ENCODE measurements at places on chromosomes 12 and 14.

- no peak for DNase-seq
These were observed 22.2 kb downstream of the JAG2 start for GRCh38 chr14:105146181-105146975.

GRCh38 chr14:22517117-22517720 is 71.8 kb downstream of the DAD1 start:
- peak; percentile 14 for DNase-seq

DNA sequence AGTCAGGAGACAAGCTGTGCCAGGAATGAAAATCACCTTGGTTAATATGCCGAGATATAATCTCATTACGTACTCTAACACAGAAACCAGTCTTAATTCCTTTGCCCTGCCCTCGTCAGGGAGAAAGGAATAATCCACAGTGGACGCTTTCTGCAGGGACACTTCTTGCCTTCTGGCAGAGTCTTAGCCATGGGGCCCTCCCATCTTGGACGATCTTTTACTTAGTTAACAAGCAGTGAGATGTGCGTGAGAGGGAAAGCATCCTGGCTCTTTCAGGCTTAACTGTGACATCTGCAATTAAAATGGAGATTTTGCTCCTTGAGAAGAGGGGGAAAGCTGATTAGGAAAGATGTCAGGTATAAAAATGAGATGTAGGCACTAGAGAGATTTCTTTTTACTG is 246.4 kb downstream of the TMEM132C start:
- DNase-seq, result no peak

DNA sequence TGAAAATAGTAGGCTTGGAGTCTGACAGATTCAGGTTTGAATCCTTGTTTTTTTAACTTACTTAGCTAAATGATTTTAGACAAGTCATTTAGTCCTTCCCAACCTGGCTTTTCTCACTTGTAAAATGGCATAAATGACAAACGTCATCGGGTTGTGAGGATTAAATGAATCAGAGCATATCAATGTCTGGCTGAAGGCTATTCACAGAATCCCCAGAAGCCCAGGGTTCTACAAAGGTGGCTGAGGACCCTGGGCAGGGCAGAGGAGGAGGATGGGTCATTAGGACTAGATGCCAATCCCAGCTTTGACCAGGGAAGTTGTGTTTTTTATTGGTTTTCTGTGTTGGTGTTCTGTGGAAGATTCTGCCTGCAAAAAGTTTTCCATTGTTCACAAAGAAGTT is 7.6 kb upstream of the PTPRB start:
- no peak for DNase-seq

GRCh38 chr14:27184427-27184826 is 586.6 kb upstream of the NOVA1 start:
- no peak for DNase-seq

- no peak for DNase-seq
These were observed 93.4 kb upstream of the TBX5 start for GRCh38 chr12:114499338-114499737.

GRCh38 chr12:89501793-89502192 is 22.8 kb downstream of the GALNT4 start:
- no peak for DNase-seq

- no peak for DNase-seq
These were observed 27.9 kb downstream of the PRMT8 start for GRCh38 chr12:3518902-3519301.

DNA sequence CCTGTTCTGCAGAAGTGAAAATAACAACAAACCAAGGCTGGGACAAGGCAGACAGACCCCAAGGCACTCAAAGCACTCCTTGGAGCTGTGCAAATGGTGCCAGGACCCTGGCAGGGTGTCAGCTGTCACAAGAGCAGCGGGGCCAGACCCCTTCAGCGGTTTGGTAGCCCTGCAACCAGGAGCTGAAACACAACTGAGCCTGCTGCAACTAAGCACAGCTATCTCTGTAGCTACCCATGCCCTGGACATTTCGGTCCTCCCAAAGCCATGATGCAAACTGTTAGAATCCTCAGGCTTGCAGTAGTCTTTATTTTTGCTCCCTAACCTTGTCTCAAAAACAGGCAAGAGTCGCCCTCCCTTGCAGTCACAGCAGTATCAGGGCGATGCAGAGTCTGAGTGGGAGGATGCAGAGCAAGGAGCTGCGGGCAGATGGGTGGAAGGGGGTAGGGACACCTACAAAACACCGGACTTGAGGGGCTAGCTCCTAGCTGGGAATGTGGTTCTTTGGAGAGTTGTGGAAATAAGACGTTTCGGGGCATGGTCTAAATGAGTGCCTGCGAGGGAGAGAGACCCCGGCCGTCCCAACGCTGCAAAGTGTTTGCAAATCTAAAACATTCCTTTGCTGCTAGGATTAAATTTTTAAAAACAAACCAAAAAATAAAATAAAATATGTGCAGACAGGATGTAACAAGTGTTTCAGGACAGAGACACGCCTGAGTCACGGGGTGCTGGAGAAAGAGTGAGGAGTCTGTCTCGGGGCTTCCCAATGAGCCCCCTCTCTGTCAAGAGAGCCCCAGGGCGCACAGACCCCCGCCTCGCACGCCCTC is 1.0 kb downstream of the NUAK1 start:
- no peak for DNase-seq

DNA sequence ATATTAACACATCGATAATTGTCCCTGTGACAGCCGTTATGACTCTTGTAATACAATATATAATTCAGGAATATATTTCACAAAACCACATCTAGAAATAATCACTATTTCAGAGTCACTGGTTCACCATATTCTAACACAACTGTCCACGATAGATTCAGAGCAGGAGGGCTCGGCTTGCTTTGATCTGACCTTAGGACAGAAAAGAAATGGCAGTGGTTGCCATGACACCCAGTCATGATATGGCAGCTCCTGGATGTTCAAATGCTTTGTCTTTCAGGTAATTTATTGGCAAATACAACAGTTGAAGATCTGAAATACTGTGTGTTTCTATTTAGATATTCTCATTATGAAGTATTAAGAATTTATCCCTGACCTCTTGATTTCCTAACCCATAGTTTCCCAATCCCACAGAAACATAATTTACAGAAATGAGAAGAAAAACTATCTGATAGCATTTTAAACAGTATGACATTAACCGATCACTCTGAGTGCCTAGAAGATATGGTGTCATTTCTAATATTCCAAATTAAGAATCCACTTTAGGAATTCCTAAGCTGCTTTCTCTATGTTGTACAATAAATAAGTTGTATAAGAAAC is 116.4 kb downstream of the EPS8 start:
- DNase-seq, result no peak

- no peak for DNase-seq
These were observed 113.6 kb downstream of the PEBP1 start for GRCh38 chr12:118249547-118249946.

DNA sequence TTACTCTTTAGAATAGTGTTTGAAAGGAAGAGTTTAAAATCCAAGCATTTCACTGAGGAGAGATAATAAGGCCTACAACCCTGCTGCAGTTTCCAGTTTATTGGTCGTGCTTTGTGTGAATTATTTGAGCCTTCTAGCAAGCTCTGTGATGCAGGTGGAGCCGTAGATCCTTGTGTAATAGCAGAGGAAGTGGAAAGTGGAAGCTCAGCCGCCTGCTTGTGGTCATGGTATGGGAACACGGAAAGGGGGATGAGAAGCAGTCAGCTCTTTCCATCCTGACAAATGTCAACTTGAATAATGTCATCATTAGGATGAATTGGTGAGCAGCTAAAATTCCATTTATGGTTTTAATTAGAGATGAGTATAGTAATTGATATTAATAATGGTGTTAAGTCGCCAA is 29.1 kb downstream of the SYNE2 start:
- no peak for DNase-seq

DNA sequence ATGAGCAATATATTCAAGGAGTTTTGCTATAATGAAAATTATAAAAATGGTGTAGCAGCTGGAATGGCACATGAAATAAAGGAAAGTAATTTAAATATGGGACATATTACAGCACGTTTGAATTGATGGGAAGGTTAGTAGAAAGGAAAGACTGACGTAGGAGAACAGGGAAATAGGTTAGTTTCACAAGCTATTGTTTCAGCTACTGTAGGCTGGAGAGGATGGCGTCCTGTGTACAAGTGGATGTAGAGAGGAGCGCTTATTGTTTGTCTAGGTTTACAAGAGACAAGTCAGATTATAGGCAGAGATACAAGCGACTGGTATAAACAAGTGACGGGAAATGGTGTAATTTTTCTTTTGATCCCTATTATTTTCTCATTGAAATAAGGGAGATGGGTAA is 431.2 kb upstream of the PDE3A start:
- DNase-seq, result no peak
